ENCODE measurements at places on chromosomes 7 and 10. TPM values are rescaled to one million over a fixed set of nuclear protein-coding genes. Genes with fewer than 3 reads are reported as not detected.

GRCh38 chr10:98139431-98139830, 5.0 kb downstream of the R3HCC1L start:
- no peak overlapping the region for H3K4me3 ChIP-seq
- H3K27me3 ChIP-seq: no peaks in the 10 kb centered on the region
- peaks cover 74% of the 10 kb centered on the region for H3K4me1 ChIP-seq

FAM25G gene
- total RNA-seq: not detected

KCNMA1 gene
- 0.18 TPM for total RNA-seq

DNA sequence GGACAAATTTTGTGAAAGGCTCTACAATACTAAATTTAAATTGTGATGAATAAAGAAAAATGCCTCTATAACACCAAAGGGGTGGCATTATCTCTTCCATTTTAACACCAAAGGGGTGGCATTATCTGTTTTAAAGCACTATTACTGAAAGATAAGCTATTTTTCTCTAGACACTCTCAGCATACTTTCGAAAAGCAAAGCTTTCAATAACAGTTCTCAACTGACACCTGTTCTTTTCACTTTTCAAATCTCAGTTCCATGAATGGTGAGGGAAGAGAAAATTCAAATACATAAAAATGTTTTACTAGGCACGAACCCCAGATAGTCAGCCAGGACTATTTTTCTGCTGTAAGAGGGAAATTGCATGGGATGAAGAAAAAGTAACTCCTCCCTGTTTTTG, 103.8 kb downstream of the CPEB3 start:
- H3K27ac ChIP-seq: no peak overlapping the region
- no peak overlapping the region for H3K4me3 ChIP-seq
- no peaks in the 10 kb centered on the region for H3K27me3 ChIP-seq
- DNase-seq: no peak
- no peaks in the 10 kb centered on the region for H3K36me3 ChIP-seq

GRCh38 chr10:71086439-71087080, 125.8 kb upstream of the UNC5B start:
- DNase-seq: no peak
- H3K27me3 ChIP-seq: peaks cover 8% of the 10 kb centered on the region
- H3K36me3 ChIP-seq: no peaks in the 10 kb centered on the region
- no peak overlapping the region for H3K27ac ChIP-seq
- no peaks in the 10 kb centered on the region for H3K4me1 ChIP-seq
- H3K4me3 ChIP-seq: no peak overlapping the region

GRCh38 chr10:69994262-69994661, 58.4 kb upstream of the MACROH2A2 start:
- peaks cover 3% of the 10 kb centered on the region for H3K27me3 ChIP-seq
- peak; percentile 9 for DNase-seq
- H3K4me1 ChIP-seq: no peaks in the 10 kb centered on the region
- no peak overlapping the region for H3K4me3 ChIP-seq
- H3K27ac ChIP-seq: no peak overlapping the region

- H3K27me3 ChIP-seq: no peaks in the 10 kb centered on the region
- H3K36me3 ChIP-seq: no peaks in the 10 kb centered on the region
- no peaks in the 10 kb centered on the region for H3K4me1 ChIP-seq
- peak; percentile 87 for DNase-seq
Measured at GRCh38 chr10:71569775-71570588, 149.6 kb downstream of the C10orf105 start.
